ENCODE measurements at places on chromosomes 4 and X.

DNA sequence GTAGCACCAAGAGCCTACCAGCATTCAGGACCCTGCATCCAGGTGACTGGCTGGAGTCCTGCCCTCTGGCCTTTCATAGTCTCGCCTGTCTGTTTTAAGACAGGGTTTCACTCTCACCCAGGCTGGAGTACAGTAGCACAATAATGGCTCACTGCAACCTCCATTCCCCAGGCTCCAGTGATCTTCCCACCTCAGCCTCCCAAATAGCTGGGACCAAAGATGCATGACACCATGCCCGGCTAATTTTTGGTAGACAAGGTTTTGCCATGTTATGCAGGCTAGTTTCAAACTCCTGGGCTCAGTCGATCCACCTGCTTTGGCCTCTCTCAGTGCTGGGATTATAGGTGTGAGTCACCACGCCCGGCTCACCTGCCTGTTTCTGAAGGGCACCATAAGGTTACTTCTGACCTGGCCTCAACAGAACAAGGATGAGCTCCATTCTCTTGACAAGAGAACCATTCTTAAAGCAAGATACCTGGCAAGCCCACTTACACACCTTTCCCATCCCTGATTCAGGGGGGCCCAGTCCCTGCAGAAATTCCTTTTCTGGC is 6.7 kb downstream of the RPS4X start:
- no peak for DNase-seq

DNA sequence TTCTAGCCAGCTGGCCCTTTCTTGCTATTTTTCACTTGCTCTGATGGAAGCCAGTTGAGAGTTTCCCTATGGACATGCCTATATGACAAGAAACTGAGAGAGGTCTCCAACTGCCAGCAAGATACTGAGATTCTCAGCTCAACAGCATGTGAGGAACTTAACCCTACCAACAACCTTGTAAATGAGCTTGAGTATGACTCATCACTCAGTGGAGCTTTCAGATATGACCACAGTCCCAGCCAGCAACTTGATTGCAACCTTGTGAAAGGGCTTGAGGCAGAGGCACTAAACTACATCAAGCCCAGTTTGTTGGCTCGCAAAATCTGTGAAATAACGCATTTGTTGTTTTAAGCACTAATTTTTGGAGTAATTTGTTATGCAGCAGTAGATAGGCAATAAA is 175.8 kb downstream of the COMMD8 start:
- peak; percentile 6 for DNase-seq

DNA sequence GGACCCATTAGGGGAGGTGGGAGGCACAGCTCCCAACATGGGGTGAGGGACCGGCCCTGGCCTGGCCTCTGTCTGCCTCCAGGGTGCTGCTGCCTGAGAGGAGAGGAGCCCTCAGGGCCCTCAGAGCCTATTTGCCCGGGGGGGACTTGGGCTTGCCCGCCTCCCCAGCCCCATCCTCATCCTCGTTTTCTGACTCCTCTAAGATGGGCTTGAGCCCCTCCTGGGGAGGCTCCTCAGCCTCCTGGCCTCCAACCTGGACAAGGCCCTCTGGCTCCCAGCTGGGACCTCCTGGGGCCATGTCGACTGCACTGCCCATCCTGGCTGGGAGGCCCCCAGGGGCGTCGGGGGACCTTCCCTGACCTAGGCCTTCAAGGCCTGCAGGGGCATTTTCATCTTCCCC is 2.8 kb downstream of the PNMA6F start:
- DNase-seq: no peak

DNA sequence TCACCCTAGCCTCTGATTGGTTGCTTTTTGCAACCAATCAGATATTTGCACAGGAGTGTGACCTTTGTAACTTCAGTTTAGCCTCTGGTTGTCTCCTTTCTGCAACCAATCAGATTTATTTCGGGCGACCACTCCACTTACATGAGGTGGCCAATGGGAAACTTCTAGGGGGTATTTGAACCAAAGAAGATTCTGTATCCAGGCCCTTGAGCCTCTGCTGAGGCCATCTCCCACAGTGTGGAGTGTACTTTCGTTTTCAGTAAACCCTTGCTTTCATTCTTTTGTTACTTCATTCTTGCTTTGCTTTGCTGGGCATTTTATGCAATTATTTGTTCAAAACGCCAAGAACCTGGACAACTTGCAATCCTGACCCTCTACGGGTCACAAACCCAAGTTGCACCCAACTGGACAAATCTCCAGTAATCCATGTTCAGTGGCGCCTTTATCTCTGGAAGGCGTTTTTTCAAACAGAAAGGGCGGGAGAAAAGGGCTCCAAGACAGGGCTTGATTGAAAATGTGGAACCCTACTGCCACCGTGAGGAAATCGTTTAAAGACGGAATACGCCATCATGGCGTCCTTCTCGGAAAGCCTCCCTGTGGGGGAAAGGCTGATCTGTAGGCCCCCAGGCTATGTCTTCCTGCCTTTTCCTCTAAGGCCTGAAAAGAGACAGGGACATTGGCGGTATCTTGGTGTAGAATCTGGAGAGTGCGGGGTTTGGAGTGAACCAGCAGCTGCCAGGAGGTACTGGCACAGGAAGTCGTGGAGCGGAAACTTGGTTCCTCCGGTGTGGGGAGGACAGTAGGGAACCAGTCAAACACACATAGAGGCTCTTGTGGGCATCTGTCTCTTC is 184.6 kb downstream of the OR13H1 start:
- DNase-seq: no peak

GRCh38 chr4:107863850-107864371 is 39.2 kb downstream of the SGMS2 start:
- no peak for DNase-seq

- no peak for DNase-seq
Observed at GRCh38 chrX:2484256-2484655, 16.5 kb downstream of the DHRSX start.

GRCh38 chr4:149793459-149793858 is 22.2 kb downstream of the IQCM start:
- DNase-seq: no peak

DNA sequence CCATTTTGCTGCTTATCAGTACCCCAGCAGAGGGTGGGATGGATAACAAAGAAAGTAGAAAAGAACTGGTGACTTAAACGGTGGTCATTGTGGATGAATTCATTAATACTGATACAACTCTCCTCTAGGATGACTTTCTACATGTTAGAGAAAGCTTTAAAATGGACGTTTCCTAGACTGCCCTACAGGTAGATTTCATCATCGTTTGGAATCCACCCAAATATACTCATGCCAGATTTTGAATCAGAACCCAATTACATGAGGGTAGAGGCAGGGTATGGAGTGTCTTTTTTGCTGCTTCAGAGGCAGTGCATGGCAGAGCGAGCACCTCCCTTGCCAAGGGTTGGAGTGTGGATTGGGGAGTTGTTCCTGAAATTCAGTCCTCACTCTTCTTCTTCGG is 13.3 kb upstream of the ANTXR2 start:
- no peak for DNase-seq

- DNase-seq: no peak
Observed at GRCh38 chr4:56699537-56700105, 18.5 kb upstream of the HOPX start.

GRCh38 chr4:165016971-165017370 is 14.8 kb upstream of the TRIM60 start:
- DNase-seq: no peak

DNA sequence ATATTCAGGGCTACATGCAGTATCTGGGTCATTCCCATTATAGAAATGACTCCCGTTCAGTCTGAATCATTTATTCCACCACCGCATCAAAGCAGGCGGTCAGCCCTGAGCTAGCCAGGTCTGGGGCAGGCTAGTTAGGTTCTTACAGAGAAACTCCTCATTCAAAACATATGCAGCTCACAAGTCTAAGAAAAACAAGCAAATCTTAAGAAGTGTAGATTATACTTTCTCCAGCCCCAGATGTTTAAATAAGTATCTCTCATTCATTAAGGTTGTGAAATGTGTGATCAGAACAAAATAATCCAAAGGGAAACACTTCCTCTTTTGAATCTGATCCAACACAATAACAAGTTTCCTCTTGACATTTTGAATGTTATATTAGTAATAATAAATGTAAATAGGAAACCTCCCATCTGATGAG is 441.9 kb downstream of the INPP4B start:
- no peak for DNase-seq

DNA sequence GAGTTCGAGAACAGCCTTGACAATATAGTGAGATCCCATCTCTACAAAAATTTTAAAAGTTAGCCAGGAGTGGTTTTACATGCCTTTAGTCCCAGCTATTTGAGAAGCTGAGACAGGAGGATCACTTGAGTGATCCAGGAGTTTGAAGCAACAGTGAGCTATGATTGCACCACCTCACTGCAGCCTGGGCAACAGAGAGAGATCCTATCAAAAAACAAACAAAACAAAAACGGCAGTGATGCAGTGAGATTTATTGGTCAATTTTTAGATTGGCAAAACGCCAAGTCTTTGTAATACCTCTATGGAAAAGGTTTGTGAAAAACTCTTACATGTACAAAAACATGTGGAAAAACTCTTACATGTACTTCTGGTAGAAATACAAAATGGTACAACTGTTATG is 91.3 kb downstream of the PTPN13 start:
- no peak for DNase-seq

GRCh38 chrX:81662381-81662780 is 460.5 kb downstream of the SH3BGRL start:
- DNase-seq: no peak

- DNase-seq: no peak
Observed at GRCh38 chr4:76007089-76007862, at the start of gene CXCL9. TSS of gene CXCL9 (minus strand) at chr4:76007509. CDS start at chr4:76007449, 60 bp downstream.

DNA sequence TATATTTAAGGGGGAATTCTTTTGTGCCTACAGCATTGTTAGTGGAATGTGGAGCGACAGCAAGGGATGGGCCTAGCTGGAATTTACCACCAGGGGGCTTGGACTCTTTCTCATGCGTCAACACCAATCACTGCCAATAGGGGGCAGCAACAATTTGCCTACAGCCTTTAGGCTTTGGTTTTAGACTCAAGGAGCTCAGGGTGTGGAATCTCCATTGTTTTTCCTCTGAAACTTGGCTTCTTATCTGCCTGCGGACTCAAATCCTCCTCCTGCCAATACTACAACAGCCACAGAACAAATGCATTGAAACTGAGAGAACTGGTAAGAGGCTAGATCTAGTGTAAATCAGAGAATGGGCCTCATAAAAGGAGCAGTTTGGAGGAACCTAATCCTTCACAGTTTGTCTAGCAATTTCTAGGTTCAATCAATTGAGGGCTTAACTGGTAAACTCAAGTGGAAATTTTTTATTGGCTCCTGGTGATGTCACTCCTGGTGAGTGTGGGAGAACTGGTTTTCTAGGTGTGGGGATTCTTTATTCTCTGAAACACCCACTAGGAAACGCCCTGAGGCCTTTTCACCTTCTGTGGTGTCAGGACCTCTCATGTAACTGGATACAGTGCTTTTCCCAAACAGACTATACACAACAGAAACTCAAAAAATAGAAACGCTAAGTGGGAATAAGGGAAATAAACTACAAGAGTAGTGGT is 27.9 kb upstream of the TMSB4X start:
- no peak for DNase-seq

DNA sequence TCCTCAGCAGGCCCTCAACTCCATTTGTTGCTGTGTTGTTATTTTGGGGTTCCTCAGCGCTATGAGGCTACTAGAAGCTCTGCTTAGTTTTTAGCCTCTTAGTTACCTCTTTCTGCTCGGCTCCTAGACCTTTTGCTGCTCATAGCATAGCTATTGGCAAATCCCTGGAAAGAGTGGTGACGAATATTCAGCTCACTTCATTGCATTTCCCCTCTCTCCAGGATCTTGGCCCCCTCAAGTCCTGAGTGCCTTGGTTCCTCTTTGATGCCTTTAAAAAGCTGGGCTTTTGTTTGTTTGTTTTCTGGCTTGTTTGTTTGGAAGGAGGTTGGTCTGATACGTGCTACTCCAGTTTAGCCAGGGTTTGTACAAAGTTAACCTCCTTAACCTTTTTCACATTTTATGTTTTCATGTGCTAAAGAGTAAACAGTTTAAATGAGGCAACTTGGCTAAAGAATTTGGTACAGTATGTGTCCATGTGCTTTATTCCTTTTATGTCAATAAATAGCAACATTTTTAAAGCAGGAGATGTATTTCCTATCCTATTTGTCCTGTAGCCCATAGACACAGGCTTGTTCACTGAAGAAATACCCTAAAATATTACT is 31.5 kb downstream of the SMAD1 start:
- DNase-seq: no peak

DNA sequence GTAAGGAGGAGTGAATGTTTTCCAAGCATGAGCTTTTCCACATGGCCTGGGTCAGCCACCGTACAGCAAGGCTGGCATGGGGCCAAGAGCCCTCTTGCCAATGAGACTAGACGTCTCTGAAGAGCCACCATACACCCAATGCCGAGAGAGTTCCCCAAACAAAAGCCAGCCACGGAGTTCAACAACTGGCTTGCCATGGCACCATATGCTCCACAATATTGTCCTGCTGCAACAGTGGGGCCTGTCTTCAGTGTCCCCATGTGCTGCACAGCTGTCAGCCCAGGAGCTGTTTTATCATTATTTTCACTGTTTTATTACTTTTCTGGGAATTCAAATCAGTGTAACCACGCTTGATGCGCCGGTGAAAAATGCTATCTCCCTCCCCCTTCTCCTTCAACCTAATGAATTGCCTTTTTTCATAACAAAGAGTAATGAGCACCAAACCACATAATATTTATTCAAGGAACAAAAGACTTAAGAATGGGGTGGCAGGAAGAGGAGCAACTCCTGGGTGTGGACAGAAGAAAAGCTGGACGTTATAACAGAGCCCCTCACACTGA is 18.4 kb downstream of the MAML3 start:
- no peak for DNase-seq

All from H54 (cell line).